ENCODE measurements at places on chromosomes 6 and 20.
A peak's percentile ranks its signal among the peaks of the same experiment; 100 is the strongest.

DNA sequence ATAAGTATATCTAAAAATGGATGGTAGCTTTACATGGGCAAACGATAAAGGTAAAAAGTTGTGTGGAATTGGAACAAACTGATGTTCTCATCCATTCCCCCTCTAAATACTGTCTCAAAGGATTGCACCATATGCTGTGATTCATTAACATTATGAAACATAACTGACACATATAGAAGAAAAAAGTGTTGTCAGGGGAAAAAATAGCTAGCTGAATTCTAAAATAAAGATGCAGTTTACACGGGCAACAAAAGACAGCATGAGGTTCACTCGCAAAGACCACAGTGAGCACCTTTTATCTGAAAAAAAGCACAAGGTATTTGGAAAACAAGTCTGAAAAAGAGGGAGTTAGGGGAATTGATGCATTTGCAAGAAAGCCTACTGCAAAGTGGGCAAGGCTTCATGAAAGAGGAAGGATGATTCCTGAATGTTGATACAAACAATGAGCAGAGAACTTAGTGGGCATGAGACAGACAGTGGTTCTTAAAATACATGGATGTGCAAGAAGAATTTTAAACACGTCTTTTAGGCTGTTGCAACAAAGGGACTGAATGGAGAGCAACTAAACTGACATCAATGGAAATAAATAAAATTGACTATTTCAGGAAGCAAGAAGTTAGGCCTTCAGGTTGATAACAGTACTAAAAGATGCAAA lies 280.9 kb downstream of the KIF16B start:
- no peak overlapping the region for H3K4me3 ChIP-seq
- DNase-seq, result no peak
- no peaks in the 10 kb centered on the region for H3K27me3 ChIP-seq
- no peaks in the 10 kb centered on the region for H3K4me1 ChIP-seq
- no peak overlapping the region for H3K27ac ChIP-seq

- H3K27me3 ChIP-seq, result no peaks in the 10 kb centered on the region
- no peak overlapping the region for H3K27ac ChIP-seq
- no peaks in the 10 kb centered on the region for H3K4me1 ChIP-seq
- no peak overlapping the region for H3K4me3 ChIP-seq
- no peak for DNase-seq
These were observed 76.2 kb downstream of the ALDH8A1 start for GRCh38 chr6:134873500-134874388.

DNA sequence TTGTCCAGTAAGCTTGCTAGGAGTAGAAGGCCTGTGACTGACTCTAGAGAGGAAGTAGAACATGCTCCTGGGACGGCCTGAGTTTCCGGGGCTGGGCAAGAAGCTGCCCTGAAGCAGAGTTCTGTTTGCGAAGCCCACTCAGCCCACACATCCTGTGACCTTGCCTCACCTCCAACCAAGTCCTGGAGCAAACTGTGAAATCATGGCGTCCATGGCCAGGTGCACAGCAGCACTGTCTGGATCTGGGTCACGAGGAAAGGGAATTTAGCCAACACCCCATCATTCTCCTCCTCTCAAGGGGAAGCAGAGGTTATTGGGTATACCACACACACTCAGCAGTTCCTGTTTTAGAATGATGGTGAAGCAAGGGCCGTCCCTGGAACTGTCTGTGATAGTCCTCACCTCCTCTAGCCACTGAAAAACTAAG lies 87.5 kb downstream of the CRYBG1 start:
- no peaks in the 10 kb centered on the region for H3K36me3 ChIP-seq
- H3K27me3 ChIP-seq, result no peaks in the 10 kb centered on the region
- H3K4me1 ChIP-seq, result no peaks in the 10 kb centered on the region
- H3K4me3 ChIP-seq, result no peak overlapping the region

GRCh38 chr20:37257988-37258387 lies 3.6 kb downstream of the GHRH start:
- H3K4me1 ChIP-seq, result no peaks in the 10 kb centered on the region
- H3K36me3 ChIP-seq, result no peaks in the 10 kb centered on the region
- H3K27me3 ChIP-seq, result peaks cover 7% of the 10 kb centered on the region
- H3K4me3 ChIP-seq, result no peak overlapping the region
- no peak for DNase-seq
- no peak overlapping the region for H3K27ac ChIP-seq

- H3K4me3 ChIP-seq, result no peak overlapping the region
- no peaks in the 10 kb centered on the region for H3K36me3 ChIP-seq
- H3K4me1 ChIP-seq, result no peaks in the 10 kb centered on the region
- H3K27ac ChIP-seq, result no peak overlapping the region
- DNase-seq, result no peak
- no peaks in the 10 kb centered on the region for H3K27me3 ChIP-seq
These were observed 26.1 kb upstream of the KCNB1 start for GRCh38 chr20:49508435-49509199.

DNA sequence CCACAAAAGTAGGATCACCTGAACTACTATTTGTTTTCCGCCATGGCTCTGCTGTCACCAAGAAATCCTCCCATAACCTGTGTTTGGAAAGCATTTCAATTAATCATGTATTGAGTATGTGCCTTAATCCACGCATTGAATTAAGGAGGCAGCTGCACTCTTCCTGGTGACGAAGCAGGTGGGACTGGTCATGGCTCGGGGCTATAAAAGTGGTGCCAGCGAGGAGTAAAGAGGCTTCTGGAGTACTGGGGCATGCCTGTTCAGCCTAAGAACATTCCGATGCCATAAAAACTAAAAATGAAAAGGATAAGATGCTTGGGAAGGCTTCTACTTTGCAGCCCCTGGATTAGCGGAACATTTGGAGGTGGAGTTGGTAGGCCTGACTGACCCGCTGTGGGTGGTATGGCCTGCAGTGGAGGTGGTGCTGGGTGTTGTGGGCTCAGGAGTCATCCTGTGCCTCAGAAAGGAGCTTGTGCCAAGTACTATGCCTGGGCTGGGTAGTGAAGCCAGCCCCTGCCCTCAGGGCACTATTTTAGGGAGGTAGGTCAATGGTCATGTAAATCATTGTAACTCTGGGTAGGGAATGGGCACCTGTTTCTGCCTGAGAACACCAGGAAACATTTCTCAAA lies 110.5 kb downstream of the B3GAT2 start:
- no peak for DNase-seq
- no peak overlapping the region for H3K27ac ChIP-seq
- H3K4me3 ChIP-seq, result no peak overlapping the region
- no peaks in the 10 kb centered on the region for H3K27me3 ChIP-seq

- H3K4me1 ChIP-seq, result peaks cover 3% of the 10 kb centered on the region
- no peaks in the 10 kb centered on the region for H3K27me3 ChIP-seq
- no peak overlapping the region for H3K27ac ChIP-seq
- no peak for DNase-seq
These were observed 491.4 kb upstream of the SOX4 start for GRCh38 chr6:21102201-21102600.

GRCh38 chr6:131379948-131380347 lies 193.1 kb upstream of the ARG1 start:
- H3K27ac ChIP-seq, result no peak overlapping the region
- no peaks in the 10 kb centered on the region for H3K36me3 ChIP-seq
- no peak for DNase-seq
- H3K27me3 ChIP-seq, result no peaks in the 10 kb centered on the region
- H3K4me3 ChIP-seq, result no peak overlapping the region
- H3K4me1 ChIP-seq, result no peaks in the 10 kb centered on the region

DNA sequence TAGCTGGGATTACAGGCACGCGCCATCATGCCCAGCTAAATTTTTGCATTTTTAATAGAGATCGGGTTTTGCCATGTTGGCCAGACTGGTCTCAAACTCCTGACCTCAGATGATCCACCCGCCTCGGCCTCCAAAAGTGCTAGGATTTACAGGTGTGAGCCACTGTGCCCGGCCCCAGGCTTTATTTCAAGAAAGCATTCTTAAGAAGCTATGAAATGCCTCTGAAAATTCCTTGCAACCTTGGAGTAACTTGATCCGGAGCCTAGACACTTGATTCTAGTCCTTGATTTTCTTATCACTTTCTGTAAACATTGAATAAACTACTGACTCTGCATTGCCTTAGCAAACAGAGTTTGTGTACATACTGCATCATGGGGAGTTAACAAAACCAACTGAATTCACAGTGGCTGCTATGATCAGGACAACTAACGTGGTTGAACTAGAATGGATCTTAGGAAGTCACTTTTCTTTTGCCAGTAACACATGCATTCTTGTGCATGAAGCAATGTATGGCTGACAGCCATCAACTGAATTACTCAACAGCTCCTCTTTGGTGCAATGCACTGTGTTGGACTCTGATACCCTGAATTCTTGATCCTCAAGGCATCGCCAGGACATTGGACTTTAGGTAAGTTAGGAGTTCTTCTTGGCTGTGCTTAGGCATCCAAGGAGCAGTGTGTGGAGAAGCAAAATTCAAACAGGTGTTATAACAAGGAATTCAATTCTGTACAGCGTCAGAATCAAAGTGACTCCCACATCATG lies 102.8 kb upstream of the TMEM170B start:
- H3K27me3 ChIP-seq, result no peaks in the 10 kb centered on the region
- no peaks in the 10 kb centered on the region for H3K36me3 ChIP-seq
- peak overlapping the region; percentile 67 for H3K27ac ChIP-seq
- H3K4me3 ChIP-seq, result no peak overlapping the region

DNA sequence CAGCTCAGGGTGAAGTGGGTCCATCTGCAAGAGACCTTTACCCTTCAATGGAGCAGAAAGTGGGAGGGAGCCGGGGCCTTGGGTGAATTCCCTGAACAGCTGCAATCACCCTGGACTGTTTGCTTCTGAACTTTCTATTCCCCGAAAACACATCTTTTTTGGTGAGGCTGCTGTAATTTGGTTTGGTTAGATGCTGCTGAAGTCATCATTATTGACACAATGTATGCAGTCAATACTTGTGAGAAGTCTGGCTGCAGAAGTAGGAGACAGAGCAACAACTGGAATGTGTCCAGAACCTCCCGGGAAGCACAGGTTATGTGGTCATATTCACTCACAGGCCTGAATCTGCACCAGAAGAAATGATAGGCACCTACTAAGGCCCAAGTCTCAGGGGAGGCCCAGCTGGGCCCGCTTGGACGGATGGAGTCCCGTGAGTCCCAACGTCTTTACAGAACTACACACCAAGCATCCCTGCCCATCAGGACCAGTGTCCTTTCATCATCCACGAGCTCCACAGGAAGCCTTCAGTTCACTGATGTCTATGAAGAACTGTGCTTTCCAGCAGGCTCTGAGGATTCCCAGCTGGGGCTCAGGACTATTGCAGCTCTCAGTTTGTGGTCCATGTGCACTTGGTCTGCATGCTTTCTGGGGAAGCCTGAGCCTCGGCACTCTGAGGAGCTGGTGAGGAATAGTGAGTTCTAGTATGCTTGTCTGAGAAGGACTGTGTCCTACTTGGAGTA lies 177.6 kb downstream of the THBS2 start:
- no peak for DNase-seq
- H3K27ac ChIP-seq, result no peak overlapping the region
- H3K4me1 ChIP-seq, result no peaks in the 10 kb centered on the region
- no peaks in the 10 kb centered on the region for H3K36me3 ChIP-seq
- H3K4me3 ChIP-seq, result no peak overlapping the region
- no peaks in the 10 kb centered on the region for H3K27me3 ChIP-seq

DNA sequence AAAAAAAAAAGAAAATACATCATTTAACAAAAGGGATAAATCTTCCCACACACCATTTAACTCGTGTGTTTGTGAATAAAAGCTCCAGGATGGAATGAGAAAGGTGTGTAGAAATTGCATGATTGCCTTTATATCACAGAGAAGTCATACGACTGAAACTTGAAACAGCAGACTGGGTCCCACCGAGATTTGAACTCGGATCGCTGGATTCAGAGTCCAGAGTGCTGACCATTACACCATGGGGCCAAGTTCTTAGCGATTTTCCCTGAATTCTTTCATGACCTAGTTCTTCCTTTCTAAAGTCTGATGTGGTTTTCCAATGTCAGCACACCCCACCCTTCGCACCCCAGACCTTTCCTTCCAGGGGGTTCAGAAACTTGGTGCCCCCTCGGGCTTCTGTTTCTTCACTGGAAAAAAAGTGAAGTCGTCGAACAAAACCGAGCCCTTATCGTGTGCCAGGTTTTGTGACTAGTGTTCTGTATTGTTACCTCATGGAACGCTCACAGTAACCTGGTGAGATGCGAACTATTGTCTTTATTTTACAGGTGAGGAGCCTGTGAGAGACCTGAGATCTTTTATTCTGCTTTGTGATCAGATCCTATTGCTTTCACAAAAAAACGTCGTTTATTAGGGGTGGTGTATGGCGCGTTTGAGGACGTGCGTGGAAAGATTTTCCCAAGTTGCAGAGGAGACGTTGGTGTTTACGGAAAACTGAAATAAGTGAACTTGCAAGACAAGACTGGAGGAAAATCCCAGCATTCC lies 120.8 kb downstream of the OR2B2 start:
- H3K36me3 ChIP-seq, result no peaks in the 10 kb centered on the region
- H3K4me3 ChIP-seq, result peak overlapping the region; percentile 55
- DNase-seq, result no peak
- no peak overlapping the region for H3K27ac ChIP-seq
- no peaks in the 10 kb centered on the region for H3K27me3 ChIP-seq

GRCh38 chr6:143759666-143760065 lies 81.9 kb downstream of the PHACTR2 start:
- no peak overlapping the region for H3K4me3 ChIP-seq
- peak overlapping the region; percentile 11 for H3K27ac ChIP-seq

- no peaks in the 10 kb centered on the region for H3K27me3 ChIP-seq
- no peak for DNase-seq
- H3K27ac ChIP-seq, result no peak overlapping the region
- peaks cover 4% of the 10 kb centered on the region for H3K36me3 ChIP-seq
- no peak overlapping the region for H3K4me3 ChIP-seq
These were observed 11.7 kb upstream of the MAPK13 start for GRCh38 chr6:36118550-36119107.

GRCh38 chr6:121959501-121959900 lies 440.0 kb upstream of the HSF2 start:
- H3K27me3 ChIP-seq, result no peaks in the 10 kb centered on the region
- no peak overlapping the region for H3K4me3 ChIP-seq
- no peaks in the 10 kb centered on the region for H3K36me3 ChIP-seq
- no peak for DNase-seq
- no peak overlapping the region for H3K27ac ChIP-seq

GRCh38 chr20:52082612-52083011 lies 109.0 kb downstream of the ZFP64 start:
- no peaks in the 10 kb centered on the region for H3K4me1 ChIP-seq
- DNase-seq, result no peak
- H3K27me3 ChIP-seq, result no peaks in the 10 kb centered on the region
- H3K4me3 ChIP-seq, result no peak overlapping the region
- H3K27ac ChIP-seq, result no peak overlapping the region

GRCh38 chr6:165926378-165926777 lies 241.3 kb downstream of the TBXT start:
- no peak overlapping the region for H3K27ac ChIP-seq
- H3K27me3 ChIP-seq, result no peaks in the 10 kb centered on the region
- no peaks in the 10 kb centered on the region for H3K4me1 ChIP-seq
- no peak for DNase-seq
